Activated CD4-positive, alpha-beta memory T cell treated with anti-CD3 and anti-CD28 coated beads, Interleukin-2, amount 10 ng/mL, durations not matched to agents 7 days and 5 days (primary cell): ENCODE measurements at places on chromosomes 6 and 20. TPM values are rescaled to one million over a fixed set of nuclear protein-coding genes. Genes with fewer than 3 reads are reported as not detected.

- DNase-seq, result no peak
Measured at GRCh38 chr6:135204951-135205350, 23.8 kb downstream of the MYB start.

The SYNDIG1 gene
- total RNA-seq, result not detected

DNA sequence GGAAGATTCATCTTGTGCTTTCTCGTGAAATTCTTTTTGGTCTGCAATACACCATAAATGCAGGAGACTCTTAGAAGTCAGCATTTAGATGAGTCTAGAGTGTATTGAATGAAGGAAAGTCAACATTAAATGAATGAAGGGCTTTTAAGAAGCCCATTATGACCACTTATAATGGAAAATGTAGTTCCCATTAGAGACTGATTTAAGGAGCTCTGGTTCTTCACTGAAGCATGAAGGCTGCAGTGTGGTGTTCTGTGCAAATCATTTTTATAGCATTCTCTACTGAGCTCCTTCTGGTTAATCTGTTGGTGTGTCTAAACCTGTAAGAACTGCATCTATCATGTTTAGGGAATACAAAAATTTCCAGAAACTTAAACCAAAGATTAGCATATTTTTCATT, 19.7 kb downstream of the NCOA7 start:
- no peak for DNase-seq

DNA sequence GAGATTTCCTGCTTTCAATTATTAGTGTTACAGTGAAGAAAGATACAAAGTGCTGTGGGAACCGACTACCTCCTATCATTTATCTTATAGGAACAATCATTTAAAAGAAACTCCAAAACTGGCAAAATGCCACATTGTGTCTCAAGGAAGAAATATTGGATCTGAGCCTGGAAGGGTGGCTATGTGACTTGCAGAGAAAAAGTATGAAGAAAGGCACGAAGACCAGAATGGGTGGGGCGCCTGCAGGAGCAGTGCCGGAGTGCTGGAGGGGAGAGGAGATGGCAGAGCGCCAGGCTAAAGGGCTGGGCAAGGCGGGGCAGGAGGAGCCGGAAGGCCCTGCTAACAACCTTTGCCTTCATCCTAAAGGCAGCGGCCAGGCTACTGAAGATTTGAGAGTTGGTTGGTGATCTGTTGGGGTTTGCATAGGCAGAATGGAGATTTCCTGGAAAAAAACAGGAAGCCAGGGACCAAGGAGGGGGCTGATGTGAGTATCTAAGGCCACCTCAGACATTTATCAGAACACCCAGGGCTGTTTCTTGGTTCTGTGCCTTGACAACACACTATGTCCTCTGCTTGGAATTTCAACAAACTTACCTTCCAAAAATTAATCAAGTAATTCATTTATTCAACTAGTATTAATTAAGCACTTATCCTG, 125.6 kb downstream of the MAFB start:
- DNase-seq, result no peak

DNA sequence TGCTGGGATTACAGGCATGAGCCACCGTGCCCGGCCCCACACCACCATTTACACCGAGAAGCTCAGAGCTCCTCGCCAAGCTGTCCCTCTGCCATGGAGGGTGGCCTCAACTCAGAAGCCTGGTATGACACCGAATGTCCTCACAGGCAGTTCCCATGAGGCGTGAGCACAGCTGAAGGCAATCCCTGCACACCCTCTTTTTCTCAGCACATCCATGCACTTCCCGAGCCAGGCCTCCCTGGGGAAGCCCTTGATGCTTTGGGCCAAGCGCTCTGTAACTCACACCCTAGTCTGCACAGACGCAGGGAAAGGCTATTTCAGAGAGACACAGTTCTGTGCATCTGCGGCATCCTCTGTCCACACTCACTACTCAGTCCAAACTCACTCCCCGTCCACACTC, 18.4 kb downstream of the THBS2 start:
- no peak for DNase-seq
